Esophagus muscularis mucosa (tissue), 4 donors: ENCODE measurements at places on chromosomes 3 and 15.

GRCh38 chr3:24119321-24119751 lies 174.2 kb downstream of the NR1D2 start:
- H3K27ac ChIP-seq, result peak overlapping the region; percentile 4
- peaks cover 8% of the 10 kb centered on the region for H3K36me3 ChIP-seq
- no peak for DNase-seq
- H3K27me3 ChIP-seq, result no peaks in the 10 kb centered on the region
- H3K4me1 ChIP-seq, result no peaks in the 10 kb centered on the region

- H3K4me1 ChIP-seq, result no peaks in the 10 kb centered on the region
- no peaks in the 10 kb centered on the region for H3K27me3 ChIP-seq
- H3K36me3 ChIP-seq, result peaks cover 36% of the 10 kb centered on the region
- DNase-seq, result peak; percentile 91
- no peak overlapping the region for H3K4me3 ChIP-seq
Observed at GRCh38 chr3:126013751-126014156, 44.8 kb downstream of the ROPN1B start.

- H3K27me3 ChIP-seq, result no peaks in the 10 kb centered on the region
- no peaks in the 10 kb centered on the region for H3K36me3 ChIP-seq
- no peak for DNase-seq
- peaks cover 4% of the 10 kb centered on the region for H3K4me1 ChIP-seq
- no peak overlapping the region for H3K4me3 ChIP-seq
- H3K27ac ChIP-seq, result no peak overlapping the region
Observed at GRCh38 chr15:71314956-71315537, 199.8 kb downstream of the THSD4 start.

GRCh38 chr15:58423831-58424608 lies 7.8 kb upstream of the LIPC start:
- DNase-seq, result peak; percentile 80
- no peaks in the 10 kb centered on the region for H3K27me3 ChIP-seq
- no peak overlapping the region for H3K27ac ChIP-seq
- H3K4me3 ChIP-seq, result no peak overlapping the region
- no peaks in the 10 kb centered on the region for H3K36me3 ChIP-seq

DNA sequence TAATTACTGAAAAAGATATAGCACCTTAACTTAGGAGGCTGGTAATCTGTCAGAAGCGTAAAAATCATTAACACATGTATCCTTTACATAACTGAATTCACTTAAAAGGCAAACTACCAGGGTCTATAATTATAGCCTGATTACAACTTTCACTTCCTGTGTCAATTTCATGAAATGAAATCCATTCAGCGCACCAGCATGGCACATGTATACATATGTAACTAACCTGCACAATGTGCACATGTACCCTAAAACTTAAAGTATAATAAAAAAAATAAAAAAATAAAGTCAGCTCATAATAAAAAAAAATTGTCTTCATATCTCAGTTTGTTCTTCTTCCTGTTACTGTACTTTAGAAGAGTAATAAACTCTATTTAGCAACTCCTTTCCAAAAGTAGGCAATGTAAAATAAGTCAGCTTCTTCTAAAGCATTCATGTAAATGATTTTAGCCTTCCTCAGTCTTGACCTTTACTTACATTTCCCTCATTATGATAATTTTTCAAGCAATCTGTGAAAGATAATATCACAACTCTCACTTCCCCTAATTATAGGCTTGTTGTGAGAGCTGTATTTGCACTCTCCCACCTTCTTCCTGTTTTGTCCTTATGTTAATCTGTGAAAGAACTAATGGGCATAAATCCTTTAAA lies 50.1 kb downstream of the KBTBD8 start:
- H3K4me3 ChIP-seq, result no peak overlapping the region
- no peak for DNase-seq
- no peaks in the 10 kb centered on the region for H3K27me3 ChIP-seq

DNA sequence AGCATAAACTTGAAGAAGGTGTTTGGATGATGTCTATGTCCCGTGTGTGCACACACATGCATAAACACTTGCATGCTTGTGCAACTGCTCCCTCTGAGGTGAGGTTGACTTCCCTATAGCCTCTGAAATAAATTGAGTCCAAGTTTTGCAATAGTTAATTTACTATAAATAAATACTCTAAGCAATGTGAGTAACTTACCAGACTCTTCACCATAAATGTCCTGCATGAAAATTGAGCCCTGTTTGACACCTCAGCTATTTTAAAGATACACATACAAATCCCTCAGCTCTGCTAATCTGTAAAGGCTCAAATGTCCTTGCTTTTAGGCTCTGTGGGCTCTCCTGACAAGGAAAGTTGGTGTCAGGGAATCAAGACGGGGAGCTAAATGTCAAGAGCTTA lies 37.1 kb downstream of the GJD2 start:
- no peak overlapping the region for H3K4me3 ChIP-seq
- H3K27ac ChIP-seq, result no peak overlapping the region
- no peaks in the 10 kb centered on the region for H3K27me3 ChIP-seq
- no peak for DNase-seq

- H3K27ac ChIP-seq, result no peak overlapping the region
- no peaks in the 10 kb centered on the region for H3K27me3 ChIP-seq
- no peaks in the 10 kb centered on the region for H3K4me1 ChIP-seq
- no peak overlapping the region for H3K4me3 ChIP-seq
- DNase-seq, result no peak
Observed at GRCh38 chr3:78139166-78139565, 1099.3 kb downstream of the ROBO2 start.

GRCh38 chr3:106842151-106842550 lies 535.1 kb upstream of the CCDC54 start:
- no peak overlapping the region for H3K27ac ChIP-seq
- H3K27me3 ChIP-seq, result no peaks in the 10 kb centered on the region
- peaks cover 10% of the 10 kb centered on the region for H3K4me1 ChIP-seq
- DNase-seq, result no peak

- no peak for DNase-seq
- H3K4me1 ChIP-seq, result peaks cover 3% of the 10 kb centered on the region
- H3K36me3 ChIP-seq, result no peaks in the 10 kb centered on the region
- H3K27ac ChIP-seq, result no peak within 1 kb of the TSS
- H3K27me3 ChIP-seq, result no peaks in the 10 kb centered on the region
Observed at GRCh38 chr3:108296239-108296638, at the start of gene HHLA2. Gene HHLA2, plus strand, starts transcription at chr3:108296548. Its CDS starts 55,266 bp downstream, at chr3:108351814.

- no peak for DNase-seq
- H3K36me3 ChIP-seq, result no peaks in the 10 kb centered on the region
- H3K27ac ChIP-seq, result no peak overlapping the region
- H3K4me1 ChIP-seq, result peaks cover 72% of the 10 kb centered on the region
- no peak overlapping the region for H3K4me3 ChIP-seq
- H3K27me3 ChIP-seq, result no peaks in the 10 kb centered on the region
Observed at GRCh38 chr3:154169796-154170110, 48.6 kb downstream of the ARHGEF26 start.

DNA sequence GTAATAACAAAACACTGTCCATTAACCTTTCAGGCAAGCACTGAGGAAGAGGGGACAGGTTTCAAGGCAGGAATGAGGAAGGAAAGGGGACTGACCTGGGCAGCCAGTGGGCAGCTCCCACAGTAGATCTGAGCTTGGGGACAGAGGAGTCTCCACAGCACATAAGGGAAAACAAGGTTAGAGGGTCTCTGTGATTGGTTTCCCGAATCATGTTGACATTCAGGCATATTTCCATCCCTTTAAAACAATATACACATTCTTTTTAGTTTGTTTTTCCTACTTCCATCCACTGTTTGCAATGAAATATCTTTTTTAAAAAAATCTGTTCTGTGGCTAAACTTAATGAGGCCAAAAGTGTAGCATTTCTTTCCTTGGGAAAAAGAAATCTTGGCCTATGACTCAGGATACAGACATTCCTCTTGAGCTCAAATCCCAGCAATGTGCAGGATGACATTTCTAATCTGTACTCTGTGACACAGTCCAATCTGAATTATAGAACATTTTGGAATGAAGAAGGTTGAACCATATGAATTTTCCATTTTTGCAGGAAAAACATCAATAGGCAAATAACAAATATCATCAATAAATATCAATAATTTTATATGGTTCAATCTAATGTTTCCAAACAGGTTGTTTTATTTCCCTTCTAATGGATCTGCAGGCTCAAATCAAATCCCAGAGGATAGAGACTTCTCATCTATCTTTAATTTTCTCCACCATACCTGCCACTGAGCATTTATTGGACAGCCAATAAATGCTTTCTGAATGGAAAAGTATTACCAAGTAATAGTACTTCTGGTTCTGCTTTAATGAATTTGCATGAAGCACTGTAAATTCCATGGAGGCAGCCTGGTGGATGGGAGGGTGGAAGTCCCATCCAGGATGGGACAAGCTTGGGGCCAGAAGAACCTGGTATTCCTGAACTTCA lies 54.1 kb downstream of the ITGB5 start:
- no peak for DNase-seq
- peaks cover 73% of the 10 kb centered on the region for H3K4me1 ChIP-seq
- peak overlapping the region; percentile 63 for H3K27ac ChIP-seq
- H3K27me3 ChIP-seq, result no peaks in the 10 kb centered on the region

DNA sequence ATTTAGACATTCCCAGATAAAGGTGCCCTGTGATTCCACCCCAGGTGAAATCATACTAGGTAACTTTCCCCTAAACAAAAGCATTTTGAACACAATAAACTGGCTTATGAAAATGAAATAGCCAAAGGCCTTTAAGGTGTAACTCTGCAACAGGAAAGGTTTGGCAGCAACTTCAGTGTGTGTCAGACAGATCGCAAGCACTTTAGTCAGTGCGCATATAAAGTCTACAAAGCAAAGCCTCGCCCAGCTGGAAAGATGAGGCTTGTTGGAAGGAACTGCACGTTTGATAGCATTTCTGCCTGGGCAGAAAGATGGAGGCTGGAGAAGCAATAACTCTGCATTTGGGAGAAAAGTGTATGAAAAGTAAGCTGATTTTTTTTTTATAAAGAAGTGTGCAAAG lies 57.9 kb downstream of the PRICKLE2 start:
- H3K27ac ChIP-seq, result peak overlapping the region; percentile 71
- no peaks in the 10 kb centered on the region for H3K36me3 ChIP-seq
- no peak overlapping the region for H3K4me3 ChIP-seq
- no peak for DNase-seq

GRCh38 chr3:52645549-52645948 lies 40.2 kb downstream of the PBRM1 start:
- no peaks in the 10 kb centered on the region for H3K27me3 ChIP-seq
- H3K27ac ChIP-seq, result no peak overlapping the region
- H3K36me3 ChIP-seq, result peaks cover 98% of the 10 kb centered on the region
- H3K4me1 ChIP-seq, result no peaks in the 10 kb centered on the region
- DNase-seq, result no peak
- H3K4me3 ChIP-seq, result no peak overlapping the region

DNA sequence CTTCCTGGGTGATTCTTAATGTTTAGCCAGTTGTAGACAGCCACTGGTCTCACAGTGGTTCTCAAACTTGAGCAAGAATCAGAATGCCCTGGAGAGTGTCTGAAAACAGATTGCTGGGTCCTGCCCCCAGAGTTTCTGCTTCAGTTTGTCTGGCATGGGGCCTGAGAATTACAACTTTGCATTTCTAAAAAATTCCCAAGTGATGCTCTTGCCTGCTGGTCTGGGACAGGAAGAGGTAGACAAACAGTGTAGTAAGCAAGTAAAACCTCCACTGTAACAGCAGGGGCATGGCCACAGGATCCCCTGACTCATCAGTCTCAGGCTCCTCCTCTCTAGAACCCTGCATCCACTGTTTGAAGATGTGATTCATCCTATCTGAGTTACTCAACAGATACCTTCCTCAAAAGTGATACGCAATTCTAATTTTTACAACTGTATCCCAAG lies 36.5 kb downstream of the DZIP1L start:
- peaks cover 6% of the 10 kb centered on the region for H3K4me1 ChIP-seq
- H3K27ac ChIP-seq, result no peak overlapping the region
- no peaks in the 10 kb centered on the region for H3K27me3 ChIP-seq
- no peak for DNase-seq

GRCh38 chr3:139380575-139380974 lies 8.9 kb downstream of the COPB2 start:
- peaks cover 71% of the 10 kb centered on the region for H3K36me3 ChIP-seq
- H3K27me3 ChIP-seq, result no peaks in the 10 kb centered on the region
- no peak for DNase-seq
- H3K4me3 ChIP-seq, result no peak overlapping the region
- no peak overlapping the region for H3K27ac ChIP-seq

GRCh38 chr15:39745415-39745814 lies 37.2 kb downstream of the FSIP1 start:
- H3K4me3 ChIP-seq, result no peak overlapping the region
- no peak for DNase-seq
- H3K36me3 ChIP-seq, result no peaks in the 10 kb centered on the region
- no peaks in the 10 kb centered on the region for H3K27me3 ChIP-seq
- peaks cover 25% of the 10 kb centered on the region for H3K4me1 ChIP-seq

- H3K27me3 ChIP-seq, result no peaks in the 10 kb centered on the region
- DNase-seq, result no peak
- H3K36me3 ChIP-seq, result no peaks in the 10 kb centered on the region
- H3K4me3 ChIP-seq, result no peak overlapping the region
- no peak overlapping the region for H3K27ac ChIP-seq
Observed at GRCh38 chr3:189355481-189356201, 183.9 kb downstream of the TPRG1 start.
